ENCODE measurements at places on chromosomes 12 and 14.

DNA sequence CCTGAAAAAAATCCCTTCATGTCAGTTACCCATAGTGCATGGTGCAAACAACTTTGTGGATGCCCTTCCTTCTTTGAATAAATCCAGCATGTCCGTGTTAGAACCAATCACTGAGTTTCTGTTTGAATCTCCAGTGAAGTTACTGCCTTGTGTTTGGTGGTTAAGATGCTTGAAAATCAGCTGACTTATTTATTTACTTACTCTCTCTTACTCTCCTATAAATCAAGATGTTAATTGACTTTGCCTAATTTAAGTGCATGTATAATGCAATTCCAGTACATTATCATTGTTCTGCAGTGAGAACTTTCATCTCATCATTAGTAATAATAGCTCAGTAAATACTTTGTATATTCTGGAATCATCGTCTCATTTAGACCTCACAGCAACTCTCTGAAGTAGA is 114.2 kb downstream of the ESRRB start:
- no peak for DNase-seq

DNA sequence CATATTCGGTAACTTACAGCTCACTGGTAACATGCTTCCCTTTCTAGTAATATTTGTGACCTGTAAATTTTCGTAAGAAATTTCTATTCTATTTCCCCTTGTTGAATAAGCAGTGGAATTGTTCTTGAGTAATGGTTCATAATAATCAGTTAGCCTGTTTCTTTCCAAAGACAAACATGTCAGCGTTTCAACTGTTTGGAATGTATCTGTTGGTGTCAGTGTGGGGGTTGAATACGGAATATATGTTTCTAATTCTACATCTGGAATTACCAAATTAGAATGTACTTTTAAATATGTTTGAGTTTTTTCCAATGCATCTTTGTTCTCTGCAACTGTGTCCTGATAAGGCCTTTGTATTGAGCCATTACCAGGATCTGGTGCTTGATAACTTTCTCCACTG is 2.0 kb downstream of the BBS10 start:
- DNase-seq, result no peak

- no peak for DNase-seq
Observed at GRCh38 chr12:68016136-68016535, 26.9 kb downstream of the IFNG-AS1 start.

GRCh38 chr14:84468153-84468552 is 1061.8 kb upstream of the FLRT2 start:
- DNase-seq, result no peak

DNA sequence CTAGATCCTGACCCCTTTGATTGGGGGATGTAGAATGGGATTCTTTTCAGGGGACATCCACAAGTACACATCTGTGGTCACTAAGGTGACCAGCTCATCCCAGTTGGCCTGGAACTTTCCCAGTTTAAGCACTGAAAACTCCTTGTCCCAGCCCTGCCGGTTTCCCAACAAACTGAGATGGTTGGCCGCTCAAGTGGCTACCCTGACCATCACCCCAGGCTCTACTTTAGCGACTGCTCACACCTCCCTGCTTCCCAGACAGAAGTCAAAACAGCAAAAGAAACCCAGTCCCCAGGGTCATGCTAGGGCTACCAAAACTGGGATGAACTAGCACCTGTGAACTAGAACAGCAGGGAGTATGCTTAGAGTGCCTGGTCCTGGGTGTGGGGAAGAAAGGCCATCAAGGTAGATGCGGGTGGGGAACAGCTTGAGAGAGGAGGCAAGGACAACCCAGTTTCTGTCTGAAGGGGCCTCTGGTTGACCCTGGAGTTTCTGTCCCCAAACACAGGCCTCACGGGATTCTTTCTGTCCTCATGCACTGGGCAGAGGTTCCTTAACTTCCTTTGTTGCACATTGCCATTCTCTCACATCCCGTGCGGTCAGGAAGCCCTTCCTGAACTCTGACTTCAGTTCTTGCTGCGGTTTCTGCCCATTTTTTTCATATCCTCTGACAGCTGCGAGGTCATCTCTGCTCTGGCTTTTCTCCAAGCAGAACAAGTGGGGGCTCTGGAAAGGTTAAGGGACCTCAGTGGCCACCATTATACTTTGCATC is 1.6 kb downstream of the LTB4R start:
- DNase-seq, result peak; percentile 43

- DNase-seq, result no peak
Observed at GRCh38 chr14:105023791-105024480, 3.1 kb upstream of the CDCA4 start.

- DNase-seq, result no peak
Observed at GRCh38 chr14:30177781-30178180, 250.1 kb upstream of the PRKD1 start.

DNA sequence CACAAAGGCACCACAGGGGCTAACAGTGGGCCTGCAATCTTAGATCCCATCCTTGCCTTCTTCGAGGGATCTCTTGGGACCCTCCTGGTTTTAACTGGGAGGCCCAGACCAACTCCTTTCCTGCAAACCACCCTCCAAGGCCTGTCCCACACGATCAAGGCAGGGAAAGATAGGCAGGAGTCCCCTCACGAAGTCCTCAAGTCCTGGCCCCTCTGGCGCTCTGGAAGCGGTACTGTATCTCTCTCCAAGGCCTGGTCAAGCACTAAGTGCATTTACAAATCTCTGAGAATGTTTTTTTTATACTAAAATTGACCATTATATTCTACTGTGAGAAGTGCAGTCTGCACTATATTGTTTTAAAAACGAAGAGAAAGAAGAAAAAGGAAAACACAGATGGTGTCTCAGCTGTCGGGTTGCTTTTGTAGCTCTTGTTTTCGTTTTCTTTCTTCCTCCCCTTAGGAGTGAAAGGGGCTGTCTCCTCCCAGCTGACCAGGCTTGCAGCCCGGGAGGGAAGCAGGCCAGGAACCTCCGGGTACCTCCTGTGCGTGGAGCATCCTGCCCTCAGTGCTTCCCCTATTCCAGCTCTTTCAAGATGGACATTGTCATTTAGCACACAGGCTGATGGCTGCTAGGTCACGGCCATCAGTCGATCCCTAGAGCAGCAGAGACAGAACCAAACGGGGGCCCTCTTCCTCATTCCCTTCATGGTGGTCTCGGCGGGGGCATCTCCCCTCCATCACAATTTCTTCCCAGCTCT is 56.7 kb downstream of the FAM222A start:
- DNase-seq, result no peak

- DNase-seq, result peak; percentile 46
Observed at GRCh38 chr12:94074980-94075629, 73.3 kb upstream of the PLXNC1 start.

GRCh38 chr14:72615451-72616121 is 278.3 kb downstream of the DPF3 start:
- no peak for DNase-seq

GRCh38 chr12:32125455-32126084 is 18.9 kb downstream of the BICD1 start:
- DNase-seq, result no peak

DNA sequence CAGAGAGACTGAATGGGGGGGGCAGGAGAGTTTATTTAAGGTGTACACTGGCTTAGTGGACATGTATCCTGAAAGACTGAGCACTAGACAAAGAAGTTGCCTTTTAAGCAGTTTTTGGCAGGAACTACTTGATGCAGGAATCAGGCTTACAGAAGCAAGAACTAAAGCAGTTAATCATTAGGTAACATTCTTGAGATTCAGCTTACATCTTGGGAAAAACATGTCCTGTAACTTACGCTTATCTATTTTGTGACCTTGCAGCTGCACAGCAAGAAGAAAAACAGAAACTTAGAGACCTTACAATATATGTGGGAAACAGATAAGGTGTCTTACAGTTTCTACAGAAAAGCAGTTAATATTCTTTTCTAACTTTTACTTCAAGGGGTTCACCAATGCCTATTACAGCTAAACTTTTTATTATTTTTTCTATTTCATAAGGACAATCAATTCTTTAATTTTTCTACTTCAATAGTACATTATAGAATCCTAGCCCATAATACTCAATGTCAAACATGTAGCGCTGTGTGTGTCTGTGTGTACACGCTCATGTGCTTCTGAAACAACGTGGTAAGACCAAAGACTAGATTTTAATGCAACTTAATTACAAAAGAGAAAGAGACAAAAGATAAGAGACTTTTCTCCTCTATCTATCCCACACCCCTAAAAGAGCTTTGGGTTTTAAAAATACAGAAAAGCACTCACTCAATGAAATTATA is 276.9 kb downstream of the PRKD1 start:
- peak; percentile 84 for DNase-seq

- DNase-seq, result no peak
Observed at GRCh38 chr14:88553886-88554456, 836 bp downstream of the PTPN21 start.

DNA sequence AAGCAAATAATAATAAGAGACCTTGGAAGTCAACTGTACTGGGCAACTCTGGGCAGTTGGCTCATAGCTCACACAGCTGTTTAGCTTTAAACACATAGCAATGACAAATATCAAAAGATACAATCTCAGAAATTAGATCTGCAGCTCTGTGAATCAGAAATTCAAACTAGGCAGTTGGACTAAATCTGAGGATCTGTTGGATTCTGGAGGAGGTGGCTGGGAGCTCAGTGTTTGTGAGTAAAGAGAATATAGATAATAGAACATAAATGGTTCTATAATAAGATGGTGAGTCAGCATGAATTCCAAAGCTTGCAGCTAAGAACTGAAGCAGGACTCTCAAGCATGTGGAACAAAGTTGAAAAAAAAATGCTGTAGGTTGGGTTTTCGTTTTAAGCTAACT is 1949.4 kb upstream of the SEL1L start:
- DNase-seq, result no peak

GRCh38 chr12:122204167-122205052 is 901 bp downstream of the B3GNT4 start:
- no peak for DNase-seq

GRCh38 chr14:69570836-69571330 is 3.8 kb downstream of the CCDC177 start:
- no peak for DNase-seq

GRCh38 chr12:131366261-131366871 is 344.5 kb upstream of the SFSWAP start:
- DNase-seq, result no peak

DNA sequence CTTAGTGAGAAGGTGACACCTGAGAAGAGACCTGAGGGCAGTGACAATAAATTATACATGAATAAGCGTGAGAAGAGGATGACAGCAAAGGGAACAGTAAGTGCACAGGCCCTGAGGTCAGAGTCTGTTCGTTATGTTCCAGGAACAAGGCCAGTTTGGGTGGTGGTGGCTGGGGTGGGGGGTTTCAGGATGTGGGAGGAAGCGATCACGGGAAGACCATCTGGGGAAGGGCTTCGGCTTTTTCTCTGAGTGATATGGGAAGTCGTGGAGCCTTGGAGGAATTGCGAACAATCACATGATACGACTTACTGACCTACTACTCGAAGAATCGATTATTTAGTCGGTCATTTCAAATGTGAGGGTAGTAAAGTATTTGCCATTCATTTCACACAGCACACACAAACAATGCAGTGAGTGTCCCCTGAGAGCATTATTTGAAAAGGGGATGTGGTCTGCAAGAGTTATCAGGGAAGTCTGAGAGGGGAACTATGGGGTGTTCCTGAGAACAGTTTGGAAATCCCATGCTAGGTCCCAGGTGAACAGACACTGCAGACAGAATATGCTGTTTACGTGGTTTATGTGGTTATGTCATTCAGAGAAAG is 94.7 kb downstream of the SLC38A1 start:
- no peak for DNase-seq

DNA sequence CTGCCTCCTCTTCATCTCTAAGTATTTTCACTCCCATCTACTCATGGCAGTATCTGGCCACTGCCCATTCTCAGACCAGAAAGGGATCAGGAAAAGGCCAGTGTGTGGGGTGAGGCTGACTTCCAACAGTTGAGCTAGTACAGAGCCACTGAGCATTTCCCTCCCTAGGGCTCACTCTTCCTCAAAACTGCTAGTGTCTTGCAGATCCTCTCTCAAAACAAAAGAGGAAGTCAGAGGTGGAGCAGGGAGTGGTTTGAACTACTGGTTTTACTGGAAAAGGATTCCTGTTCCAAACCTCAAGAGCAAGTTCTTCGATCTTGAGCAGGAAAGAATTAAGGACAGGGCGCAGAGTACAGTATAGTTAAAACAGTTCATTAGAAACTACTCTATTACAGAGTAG is 11.7 kb upstream of the RNASE10 start:
- DNase-seq, result peak; percentile 40

DNA sequence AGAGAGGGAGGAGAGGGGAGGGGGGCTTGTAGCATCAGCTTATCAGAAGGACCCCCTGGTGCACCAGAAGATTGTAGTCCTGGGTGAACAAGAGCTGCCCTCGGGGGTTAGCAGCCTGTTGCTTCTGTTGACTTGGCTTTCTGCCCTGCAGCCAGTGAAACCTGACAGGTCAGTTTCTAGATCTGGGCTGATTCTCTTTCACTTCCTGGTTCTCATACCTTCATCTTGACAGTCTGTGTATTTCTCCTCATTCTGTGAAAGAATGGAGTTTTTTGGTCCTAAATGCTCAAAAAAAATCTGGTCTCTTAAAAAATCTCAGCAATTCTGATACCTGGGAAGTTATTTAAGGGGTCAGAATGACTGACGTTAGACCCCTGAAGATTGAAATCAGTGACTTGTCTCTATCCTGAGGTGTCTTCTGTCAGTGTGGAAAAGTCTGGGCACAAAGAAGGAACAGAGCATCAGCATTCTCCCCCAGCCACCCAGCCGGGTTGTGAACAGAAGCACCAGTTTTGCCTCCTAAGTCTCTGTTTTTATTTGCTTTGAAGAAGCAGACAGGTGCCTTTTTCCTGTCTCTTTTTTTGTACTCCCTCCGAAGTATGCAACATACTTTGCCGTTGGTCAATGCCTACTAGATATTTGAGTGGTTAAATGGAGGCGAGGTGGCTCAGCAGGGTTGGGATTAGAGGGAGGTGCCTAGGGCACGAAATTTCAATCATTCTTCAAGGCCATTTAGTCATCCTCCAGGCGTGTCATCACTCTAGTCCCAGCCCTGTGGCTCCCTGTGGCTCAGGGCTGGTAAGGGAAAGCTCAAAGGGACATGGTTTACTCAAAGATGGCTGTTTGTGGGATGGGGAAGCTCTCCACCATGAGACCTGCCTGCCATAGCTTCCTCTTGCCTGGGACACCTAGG is 24.0 kb downstream of the TTC9 start:
- no peak for DNase-seq

DNA sequence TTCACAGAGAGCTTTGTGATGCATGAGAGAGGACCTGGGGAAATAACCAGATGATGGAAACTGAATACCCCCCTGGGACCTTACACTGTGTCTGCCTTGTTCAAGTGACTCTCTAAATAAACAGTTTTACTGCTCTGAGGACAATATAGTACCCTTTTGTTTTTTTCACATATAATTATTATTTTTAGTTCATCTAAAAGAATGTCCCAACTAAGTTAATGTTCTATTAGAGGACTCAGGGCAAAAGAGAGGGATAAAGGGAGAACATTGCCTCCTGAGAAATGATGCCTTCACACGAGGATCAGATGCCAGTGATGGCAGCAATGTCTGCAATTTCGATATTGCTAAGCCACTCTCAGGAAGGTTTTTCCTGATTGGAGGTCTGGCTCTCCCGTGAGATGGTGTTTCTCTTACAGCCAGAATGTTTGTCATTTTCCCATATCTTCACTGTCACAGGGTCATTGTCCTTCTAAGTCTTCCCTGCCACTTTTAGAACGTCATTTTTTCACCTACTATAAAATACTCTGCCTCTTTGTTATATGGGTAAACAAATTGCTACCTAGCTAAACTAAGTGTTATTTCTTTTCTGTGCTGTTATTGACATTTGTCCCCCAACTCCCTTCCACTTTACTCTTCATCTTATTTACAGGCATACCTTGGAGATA is 201.6 kb downstream of the RAD51B start:
- no peak for DNase-seq

Data from hematopoietic multipotent progenitor cell treated with erythropoietin and hydrocortisone succinate and interleukin-3 and kit ligand, for 8 days (in vitro differentiated cells).